Endodermal cell (in vitro differentiated cells): ENCODE measurements at places on chromosomes 3 and 15.
A peak's percentile ranks its signal among the peaks of the same experiment; 100 is the strongest.

- no peak for DNase-seq
Measured at GRCh38 chr3:6229778-6230410, 631.0 kb upstream of the GRM7 start.

DNA sequence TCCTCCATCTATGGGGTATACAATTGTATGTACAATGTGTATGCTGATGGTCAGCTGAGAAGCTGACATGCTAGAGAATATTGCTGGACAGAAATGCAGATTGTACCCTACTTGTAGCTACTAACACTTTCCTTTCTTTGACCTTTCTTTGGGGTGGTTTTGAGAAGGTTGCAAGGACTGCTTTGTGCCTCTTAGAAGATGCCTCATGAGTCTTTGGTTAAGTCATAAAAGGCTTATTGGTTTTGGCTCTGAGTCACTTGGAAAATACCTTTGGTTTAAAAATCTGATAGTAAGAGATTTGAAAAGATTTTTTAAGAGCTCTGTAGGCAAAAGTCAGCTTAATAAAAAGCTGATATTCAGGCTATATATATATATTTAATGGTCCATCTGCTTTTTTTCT, 71.5 kb downstream of the ZMAT3 start:
- no peak for DNase-seq

- no peak for DNase-seq
Measured at GRCh38 chr3:37229740-37230139, 55.4 kb upstream of the LRRFIP2 start.

GRCh38 chr15:69090197-69090948, 70.1 kb upstream of the GLCE start:
- DNase-seq = peak; percentile 83

GRCh38 chr15:41978534-41978933, 6.2 kb upstream of the EHD4 start:
- peak; percentile 39 for DNase-seq

- no peak for DNase-seq
Measured at GRCh38 chr3:156341831-156342416, 213.0 kb downstream of the SSR3 start.

- DNase-seq = no peak
Measured at GRCh38 chr15:31145271-31145911, 43.9 kb upstream of the TRPM1 start.

DNA sequence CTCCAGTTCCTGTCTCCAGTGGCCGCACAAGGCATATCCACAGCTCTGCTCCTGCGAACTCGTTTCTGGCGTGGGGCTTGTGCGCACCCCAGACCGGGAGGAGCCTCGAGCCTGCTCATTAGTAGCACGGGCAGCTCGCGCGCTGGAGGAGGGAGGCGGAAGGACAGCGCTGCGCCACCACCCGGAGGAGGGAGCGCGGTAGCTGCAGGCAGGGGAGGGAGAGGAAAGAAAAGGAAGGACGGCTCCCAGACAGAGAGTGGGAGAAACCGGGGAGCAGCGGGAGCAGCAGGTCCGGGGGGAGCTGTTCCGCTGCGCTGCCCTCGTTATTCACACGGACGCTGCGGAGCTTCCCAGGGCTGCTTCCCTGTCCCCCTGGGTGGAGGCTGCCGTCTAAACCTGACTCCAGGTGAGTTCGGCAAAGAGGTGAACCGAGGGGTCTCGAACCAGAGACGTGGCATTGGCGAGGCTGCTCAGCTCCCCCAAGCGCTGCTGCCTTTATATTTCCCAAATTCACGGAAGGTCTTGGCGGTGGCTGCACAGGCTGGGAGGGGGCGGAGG, 121.3 kb upstream of the ZNF717 start:
- peak; percentile 94 for DNase-seq

- DNase-seq = no peak
Measured at GRCh38 chr15:61830536-61831330, 229.5 kb downstream of the VPS13C start.

DNA sequence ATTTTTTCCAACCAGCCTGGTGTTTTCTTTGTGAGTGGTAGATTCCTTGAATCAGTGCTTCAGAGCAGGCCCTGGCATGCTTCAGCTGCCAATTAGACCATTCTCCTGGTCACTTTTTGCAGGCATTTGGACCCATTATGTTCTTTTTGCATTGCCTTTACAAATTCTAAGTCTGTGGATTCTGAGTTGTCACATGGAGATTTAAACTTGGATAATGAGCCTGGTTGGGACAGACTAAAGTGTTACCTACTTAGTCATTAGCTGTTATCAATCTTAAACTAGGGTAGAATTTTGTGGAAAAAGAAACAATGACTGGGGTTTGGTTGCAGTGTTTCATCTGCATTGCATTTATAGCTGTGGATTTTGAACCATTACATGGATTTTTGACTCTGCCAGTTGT, 40.6 kb downstream of the ARHGEF26 start:
- no peak for DNase-seq

DNA sequence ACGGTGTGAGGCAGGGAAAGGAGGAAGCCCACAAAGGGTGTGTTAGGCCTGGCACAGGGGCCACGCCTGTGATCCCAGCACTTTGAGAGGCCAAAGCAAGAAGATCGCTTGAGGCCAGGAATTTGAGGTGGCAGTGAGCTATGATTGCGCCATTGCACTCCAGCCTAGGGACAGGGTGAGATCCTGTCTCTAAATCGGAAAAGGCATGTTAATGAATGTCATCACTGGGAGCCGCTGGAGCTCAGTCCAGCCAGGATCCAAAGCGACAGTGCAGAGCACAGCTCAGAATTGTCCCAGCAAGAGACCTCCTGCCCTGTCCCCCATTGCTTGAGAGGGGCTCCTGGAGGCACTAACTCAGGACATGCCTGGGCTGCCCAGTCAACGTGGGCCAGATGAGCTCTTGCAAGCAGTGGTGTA, 15.0 kb upstream of the FBLN2 start:
- peak; percentile 41 for DNase-seq

GRCh38 chr15:69509131-69509530, 56.5 kb downstream of the RPLP1 start:
- peak; percentile 20 for DNase-seq

GRCh38 chr3:99839613-99840012, 22.0 kb downstream of the CMSS1 start:
- DNase-seq = no peak

GRCh38 chr3:124177071-124177470, 185.1 kb upstream of the ROPN1 start:
- DNase-seq = no peak

GRCh38 chr3:108219336-108219735, 2.9 kb downstream of the IFT57 start:
- DNase-seq = no peak

DNA sequence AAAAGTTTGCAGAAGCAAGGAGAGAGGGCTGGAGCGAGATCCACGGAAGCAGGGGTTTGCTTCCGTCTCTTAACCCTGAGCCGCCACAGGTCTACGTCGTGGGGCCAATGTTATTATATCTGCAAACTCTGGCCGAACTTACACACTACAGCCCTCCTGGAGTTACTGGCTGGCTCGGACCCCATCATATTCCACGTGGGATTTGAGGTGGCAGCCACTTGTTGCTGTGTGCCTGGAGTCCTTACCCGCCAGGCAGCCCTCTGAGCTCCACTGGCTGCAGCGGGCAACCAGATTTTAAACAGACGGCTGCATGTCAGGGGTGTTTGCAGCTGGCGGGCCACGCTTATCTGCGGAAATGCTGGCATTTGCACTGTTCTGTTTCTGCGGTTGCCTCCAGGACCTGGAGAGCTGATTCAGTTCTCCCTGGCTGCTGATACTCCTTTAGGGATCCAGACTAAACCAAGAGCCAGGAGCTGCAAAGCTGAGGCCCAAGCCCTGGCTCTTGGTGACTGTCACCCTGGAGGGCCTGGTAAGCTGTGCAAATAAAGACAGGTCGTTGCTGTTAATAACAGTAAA, 34.7 kb downstream of the TM2D3 start:
- no peak for DNase-seq

GRCh38 chr3:119745942-119746341, 36.0 kb upstream of the NR1I2 start:
- DNase-seq = no peak

DNA sequence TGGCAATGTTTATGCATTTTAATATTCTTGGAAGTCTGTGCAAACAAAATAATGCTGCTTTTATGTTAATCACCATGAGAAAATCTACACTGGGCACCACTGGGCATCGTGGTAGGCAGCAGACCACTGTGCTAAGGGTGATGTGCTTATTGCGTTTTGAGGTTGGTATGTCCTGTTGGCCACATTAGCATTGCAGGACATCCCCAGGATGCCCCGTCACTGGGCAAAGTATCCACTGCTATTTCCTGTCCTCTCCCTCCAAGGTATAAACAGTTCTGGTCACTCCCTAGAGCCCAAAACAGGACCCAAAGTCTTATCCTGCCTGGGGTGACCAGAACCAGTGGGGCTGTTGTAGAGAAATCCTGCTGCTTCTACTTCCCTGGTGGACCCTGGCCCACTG, 284.2 kb upstream of the ROPN1 start:
- DNase-seq = no peak

GRCh38 chr3:121736112-121736511, 13.4 kb downstream of the GOLGB1 start:
- no peak for DNase-seq

DNA sequence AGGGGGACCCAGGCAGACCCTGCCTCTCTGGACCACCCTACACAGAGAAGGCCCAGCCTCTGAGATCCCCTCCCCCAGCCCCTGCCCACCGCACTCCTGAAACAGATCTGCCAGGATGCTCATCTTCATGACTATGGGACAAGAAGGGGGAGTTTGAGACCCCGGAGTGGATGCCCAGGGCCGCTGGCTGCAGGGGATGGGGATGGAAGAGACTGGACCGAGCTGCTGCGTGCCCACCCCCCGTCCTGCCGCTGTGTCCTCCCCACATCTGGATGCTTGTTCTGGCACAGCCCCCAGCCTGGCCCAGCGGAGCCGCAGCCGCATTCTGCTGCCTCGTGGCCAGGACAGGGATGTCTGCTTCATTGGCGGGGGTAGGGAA, 30.3 kb upstream of the SEMA3F start:
- DNase-seq = peak; percentile 66

GRCh38 chr15:72800833-72801481, 17.4 kb upstream of the ADPGK start:
- no peak for DNase-seq

GRCh38 chr15:78915341-78916087, 29.3 kb downstream of the CTSH start:
- DNase-seq = peak; percentile 37

DNA sequence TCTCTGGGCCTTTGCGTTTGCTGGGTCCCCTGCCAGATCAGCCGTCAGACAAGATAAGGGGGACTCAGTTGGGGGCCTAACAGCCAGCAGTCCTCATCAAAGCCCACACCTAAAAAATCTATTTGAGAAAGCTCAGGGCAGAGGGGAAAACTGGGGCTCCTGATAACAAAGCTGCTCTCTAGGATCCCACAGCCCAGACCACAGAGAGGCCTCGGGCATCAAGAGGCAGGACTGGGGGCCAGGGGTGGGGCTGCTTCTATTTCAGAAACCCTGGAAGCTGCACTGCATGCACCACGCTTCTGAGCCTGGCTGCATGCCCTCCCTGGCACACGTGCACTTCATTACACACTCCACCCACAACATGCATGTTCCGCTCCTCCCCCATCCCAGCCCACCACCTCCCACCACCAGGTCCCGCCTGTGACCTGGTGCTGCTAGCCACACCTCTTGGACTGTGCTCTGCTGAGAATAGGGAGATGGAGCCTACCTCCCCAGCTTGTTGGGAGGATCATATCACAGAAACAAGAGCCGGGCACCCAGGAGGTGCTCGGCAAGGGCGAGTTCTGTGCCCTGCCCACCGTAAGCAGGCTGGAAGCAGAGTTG, 26.6 kb downstream of the FBLN2 start:
- DNase-seq = peak; percentile 60

- DNase-seq = no peak
Measured at GRCh38 chr3:30873671-30874070, 20.8 kb downstream of the GADL1 start.

- DNase-seq = no peak
Measured at GRCh38 chr3:45120359-45121158, 25.6 kb downstream of the CDCP1 start.
